Stimulated activated CD8-positive, alpha-beta memory T cell treated with anti-CD3 and anti-CD28 coated beads, Interleukin-4, amount 100 ng/mL, for 1 hour (primary cell): ENCODE measurements at places on chromosomes 12 and 14.

- no peak for DNase-seq
Measured at GRCh38 chr12:3216726-3217682, 139.8 kb downstream of the TSPAN9 start.

GRCh38 chr12:88336076-88336739 is 194.1 kb downstream of the TMTC3 start:
- no peak for DNase-seq

DNA sequence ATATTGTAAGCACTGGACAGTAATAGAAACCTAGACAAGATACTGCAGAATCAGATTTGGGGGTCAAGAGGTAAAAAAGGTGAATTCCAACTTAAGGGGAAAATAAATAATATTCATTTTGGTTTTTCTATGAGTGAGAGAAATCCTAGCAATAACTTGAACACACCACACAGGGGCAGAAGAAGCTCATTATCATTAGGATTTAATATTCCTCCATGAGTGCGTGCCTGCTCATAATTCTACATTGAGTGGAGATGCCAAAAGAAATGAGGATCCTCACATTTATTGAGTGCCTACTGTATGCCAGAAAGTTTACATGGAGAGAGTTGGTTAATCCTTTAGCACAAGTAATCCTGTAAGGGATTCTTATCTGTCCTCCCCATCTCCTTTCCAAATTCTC is 40.5 kb upstream of the C14orf132 start:
- no peak for DNase-seq

DNA sequence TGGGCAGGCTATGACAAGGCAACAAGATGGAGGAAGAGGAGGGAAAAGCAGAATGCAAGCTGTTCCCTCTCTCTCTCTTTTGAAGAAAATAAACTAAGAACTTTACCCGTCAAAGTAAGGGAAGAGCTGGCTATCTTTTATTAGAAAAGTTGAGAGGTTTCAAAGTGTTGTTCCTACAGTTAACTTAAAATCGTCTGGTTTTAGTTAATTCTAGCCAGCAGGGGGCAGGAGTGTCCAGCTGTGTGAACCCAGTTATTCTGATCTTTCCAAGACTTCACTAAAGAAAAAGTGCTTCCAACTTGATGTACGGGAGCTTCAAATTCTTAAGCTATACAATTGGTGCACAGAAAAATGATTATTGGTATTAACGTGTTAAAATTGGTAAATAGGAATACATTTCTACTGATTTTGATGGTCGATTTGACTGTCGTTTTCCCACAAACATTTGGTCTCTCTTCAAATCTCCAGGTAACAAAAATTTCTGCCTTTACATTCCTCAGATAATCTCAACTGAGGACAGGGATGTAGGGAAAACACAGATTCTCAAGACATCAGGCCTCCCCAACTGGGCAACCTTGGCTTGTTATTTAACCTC is 28.4 kb upstream of the MON2 start:
- DNase-seq, result no peak

DNA sequence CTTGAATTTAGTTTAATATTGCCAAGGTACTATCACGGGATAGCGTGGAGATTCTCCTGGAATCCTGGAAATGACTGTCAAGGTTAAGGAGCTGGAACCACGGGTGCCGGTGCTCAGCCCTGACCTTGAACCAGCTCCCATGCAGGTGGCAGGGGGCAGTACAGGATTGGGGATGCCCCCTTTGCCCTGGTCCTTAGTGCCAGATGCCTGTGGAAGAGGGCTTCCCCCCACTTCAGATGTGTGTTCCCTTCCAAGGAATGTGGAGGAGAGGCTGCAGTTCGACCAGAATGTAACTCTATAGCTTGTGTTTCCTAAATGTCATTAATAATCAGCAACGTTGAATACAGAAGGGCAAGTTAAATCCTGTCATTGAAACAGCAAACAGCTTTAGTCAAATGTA is 258.9 kb downstream of the VRK1 start:
- no peak for DNase-seq

- DNase-seq, result no peak
Measured at GRCh38 chr14:64442300-64442988, 22.9 kb upstream of the AKAP5 start.

DNA sequence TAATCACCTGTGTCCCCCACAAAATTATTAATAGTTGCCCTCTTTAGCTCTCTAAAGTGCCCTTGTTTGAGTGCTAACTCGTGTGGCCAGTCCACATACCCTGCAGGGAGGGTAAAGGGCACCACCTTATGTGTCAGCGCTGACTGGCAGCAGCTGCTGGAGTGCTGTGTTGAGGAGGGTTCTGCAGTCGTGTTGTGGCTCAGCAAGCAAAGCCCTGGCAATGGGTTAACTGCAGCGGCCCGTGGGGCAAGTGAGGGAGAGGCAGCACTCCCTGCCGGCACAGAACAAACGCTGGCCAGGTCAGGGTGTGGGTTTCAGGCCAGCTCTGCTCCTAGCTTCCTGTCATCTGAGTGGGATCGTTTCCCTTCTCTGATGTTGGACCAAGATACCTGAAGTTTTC is 369.8 kb downstream of the CACNA1C start:
- DNase-seq, result no peak

DNA sequence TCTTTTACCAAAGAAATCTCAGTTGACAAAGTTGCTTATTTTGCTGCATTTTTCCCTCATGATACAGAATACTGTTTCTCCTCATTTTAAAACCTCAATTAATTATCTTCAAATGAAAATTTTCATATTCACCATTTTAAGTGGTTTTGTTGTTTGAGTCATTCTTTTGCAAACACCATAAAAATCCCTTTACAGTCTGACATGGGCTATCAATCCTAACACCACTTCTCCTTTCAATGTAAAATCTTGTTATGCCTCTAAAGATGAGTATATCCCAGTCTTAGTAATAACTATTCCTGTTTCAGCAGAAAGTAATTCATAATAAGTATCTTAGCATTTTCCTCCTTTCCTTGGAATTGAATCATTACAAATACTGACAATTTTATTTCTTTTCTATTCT is 192.2 kb downstream of the SYT1 start:
- DNase-seq, result no peak

- no peak for DNase-seq
Measured at GRCh38 chr14:50366115-50366514, 30.6 kb downstream of the CDKL1 start.

GRCh38 chr14:74049876-74050495 is 30.8 kb downstream of the BBOF1 start:
- DNase-seq, result no peak

GRCh38 chr14:101351146-101351545 is 210.1 kb upstream of the DIO3 start:
- DNase-seq, result no peak

DNA sequence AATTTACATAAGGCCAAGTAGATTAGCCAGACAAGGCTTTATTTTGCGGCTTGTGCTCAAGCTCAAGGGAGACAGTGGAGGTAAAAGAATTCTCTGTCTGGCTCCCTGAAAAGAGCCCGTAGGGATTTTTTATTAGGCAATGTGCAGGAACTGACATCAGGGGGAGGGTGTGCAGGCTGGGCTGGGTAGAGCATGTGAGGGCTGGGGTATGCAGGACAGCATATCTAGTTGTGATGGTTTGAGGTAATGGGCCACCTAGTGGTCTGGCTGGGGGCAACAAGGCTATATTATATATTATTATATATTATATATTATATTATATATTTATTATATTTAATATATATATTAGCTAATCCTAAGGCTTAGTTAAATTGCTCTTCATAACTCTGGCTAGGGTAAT is 102.1 kb downstream of the TMEM117 start:
- no peak for DNase-seq

DNA sequence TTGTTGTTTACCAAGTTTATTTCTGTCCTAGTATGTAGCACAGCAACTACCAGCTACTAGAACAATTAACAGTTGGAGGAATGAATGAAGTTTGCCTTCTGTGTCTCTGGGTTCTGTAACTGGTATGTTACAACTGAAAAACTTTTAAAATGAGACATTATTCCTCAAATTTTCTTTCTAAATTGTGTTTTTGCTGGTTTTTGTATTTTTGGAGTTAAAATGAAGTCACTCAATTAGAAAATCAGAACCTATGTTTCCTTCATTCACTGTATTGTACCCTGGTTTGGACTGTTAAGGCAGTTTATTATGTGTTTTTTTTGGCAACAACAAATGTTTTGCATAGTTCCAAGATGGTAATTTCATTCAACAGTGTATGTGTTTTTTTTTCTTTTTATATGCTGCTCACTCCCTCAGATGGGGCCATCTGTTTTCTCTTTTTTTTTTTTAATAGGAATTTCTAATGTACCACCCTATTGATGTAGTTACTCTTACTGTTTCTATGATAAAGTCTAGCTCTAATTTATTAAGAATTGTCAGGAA is 30.2 kb upstream of the EVL start:
- no peak for DNase-seq

GRCh38 chr12:31729705-31730104 is 884 bp upstream of the AMN1 start:
- no peak for DNase-seq

GRCh38 chr12:87196321-87196720 is 832.9 kb downstream of the C12orf50 start:
- DNase-seq, result no peak

DNA sequence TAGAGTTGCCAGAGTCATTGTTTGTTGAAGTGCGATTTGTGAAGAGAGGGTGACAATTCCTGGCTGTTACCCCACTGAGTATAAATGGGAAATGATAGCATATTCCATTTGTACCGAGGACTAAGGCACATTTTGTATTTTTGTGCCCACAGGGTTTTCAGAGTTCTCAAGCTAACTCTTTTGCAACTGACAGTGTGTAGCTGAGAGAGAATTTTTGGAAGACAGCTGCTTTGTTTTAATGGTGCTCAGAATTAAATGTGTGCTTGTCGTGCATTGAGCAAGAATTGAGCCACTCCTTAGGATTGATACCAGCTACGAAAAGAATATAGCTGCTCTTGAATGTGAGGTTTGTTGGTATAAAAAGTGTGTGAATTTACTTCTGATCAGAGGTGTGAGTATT is 21.7 kb downstream of the ANKRD13A start:
- no peak for DNase-seq

GRCh38 chr12:47715877-47716548 is 9.3 kb downstream of the ENDOU start:
- DNase-seq, result no peak

DNA sequence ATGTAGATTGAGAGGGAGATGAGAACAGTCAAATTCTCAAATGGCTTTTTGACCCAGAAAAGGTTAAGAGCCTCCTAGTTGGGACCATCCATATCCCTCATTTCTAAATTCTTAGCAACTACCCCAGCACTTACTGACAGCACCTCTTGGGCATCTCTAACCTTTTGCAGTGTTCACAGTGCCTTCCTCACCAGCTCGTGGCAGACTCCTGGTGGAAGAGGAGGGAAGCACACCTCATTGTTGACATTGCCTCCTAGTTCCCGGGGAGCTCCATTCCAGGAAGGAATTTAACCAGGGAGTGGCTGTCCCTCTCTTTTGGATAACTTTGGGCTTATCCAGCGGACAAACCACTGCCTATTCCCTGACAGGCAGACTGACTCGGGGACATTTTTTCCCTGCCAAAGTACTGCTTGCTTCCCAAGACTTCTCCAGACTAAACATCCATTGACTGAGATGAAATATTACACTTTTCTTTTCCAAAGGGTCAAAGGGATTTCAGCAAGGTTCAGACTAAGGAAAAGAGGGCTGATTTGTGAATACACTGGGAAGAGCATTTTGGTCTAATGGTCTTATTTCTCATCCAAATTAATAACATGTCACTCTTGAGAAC is 9.0 kb upstream of the OR6J1 start:
- DNase-seq, result no peak

DNA sequence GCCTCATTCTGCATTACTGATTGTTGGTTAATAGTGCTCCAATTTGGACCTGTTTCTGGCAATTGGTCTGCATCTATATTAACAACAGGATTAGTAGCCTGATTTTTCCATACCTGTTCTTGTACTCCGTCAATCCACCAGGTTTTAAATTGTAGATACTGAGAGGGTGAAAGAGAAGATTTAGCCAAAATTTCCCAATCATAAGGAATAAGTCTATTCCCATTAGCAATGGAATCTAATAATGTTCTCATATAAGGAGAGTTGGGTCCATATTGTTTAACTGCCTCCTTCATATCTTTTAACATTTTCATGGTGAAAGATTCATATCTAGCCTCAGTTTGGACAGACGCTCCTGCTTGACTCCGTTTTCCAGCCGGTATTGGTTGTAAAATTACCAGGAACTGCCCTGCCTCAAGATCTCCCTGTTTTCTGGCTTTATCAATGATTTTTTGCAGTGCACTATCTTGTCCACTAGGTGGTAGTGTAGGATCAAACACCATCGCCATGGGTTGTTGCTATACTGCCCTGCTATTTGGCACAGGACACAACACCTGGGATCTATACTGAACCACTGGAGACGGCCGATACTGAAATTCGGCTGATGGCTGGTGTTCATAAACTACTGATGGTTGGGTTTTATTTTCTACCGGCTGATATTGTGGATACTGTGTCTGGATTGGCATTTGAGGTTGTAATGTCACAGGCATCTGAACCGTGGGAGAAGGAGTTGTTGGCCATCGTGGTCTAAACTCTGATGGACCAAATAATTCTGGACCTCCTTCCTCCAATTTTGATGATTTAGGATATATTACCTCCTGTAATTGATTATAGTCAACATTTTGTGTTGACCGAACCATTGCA is 25.2 kb downstream of the DHRS4L2 start:
- no peak for DNase-seq

GRCh38 chr14:77084985-77085384 is 13.1 kb upstream of the CIPC start:
- DNase-seq, result no peak

DNA sequence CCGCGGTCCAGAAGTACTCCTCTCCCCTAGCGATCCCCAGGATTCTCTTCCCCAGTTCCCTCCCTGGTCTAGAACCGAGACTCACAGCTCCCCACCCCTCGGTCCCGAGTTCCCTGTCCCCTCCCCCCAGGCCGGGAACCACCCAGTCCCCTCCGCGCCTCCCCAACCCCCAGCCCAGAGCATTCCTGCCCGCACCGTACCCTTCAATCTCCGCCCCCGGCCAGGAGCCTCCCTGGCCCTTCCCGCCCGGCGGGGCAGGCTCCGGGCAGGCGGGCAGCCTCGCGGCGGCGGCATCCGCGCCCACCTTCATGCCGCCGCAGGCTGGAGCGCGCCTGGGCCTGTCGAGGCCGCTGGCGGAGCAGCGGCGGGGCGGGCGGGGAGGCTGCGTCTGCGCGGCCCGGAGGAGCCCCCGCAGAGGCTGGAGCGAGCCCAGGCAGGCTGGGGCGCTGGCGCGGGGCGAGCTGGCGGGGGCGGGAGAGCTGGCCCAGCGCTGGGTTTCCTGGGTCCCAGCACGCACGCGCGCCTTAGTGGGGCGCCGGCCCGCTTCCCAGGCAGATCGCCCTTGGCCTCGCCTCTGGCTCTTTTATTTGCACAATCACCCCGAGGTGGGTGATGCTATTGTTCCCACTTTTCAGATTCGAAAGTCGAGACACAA is 22.2 kb upstream of the GPR132 start:
- no peak for DNase-seq
